ENCODE measurements at places on chromosomes 5 and 9.
A peak's percentile ranks its signal among the peaks of the same experiment; 100 is the strongest.

GRCh38 chr5:120035181-120035580 lies 405.8 kb downstream of the FAM170A start:
- no peak for DNase-seq

GRCh38 chr5:140554454-140554853 lies 2.8 kb downstream of the SRA1 start:
- no peak for DNase-seq

DNA sequence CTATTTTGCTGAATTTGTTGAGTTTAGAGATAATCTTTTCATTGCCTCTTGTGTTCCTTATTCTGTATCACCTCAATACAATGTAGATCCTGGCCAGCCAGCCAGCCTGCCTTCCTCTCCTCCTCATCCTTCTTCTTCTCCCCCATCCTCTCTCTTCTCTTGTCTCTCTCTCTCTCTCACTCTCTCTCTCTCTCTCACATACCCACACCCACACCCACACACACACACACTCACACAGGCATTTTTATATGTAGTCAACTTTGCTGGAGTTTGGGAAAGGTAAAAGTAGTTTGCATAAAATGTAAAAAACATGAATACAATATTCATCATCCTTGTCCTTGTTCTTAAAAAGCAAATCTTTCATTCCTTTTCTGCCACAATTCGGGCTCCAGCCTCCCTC lies 60.5 kb downstream of the ZFAND5 start:
- no peak for DNase-seq

- DNase-seq: no peak
These were observed 189.0 kb downstream of the PALM2AKAP2 start for GRCh38 chr9:109969011-109969410.

DNA sequence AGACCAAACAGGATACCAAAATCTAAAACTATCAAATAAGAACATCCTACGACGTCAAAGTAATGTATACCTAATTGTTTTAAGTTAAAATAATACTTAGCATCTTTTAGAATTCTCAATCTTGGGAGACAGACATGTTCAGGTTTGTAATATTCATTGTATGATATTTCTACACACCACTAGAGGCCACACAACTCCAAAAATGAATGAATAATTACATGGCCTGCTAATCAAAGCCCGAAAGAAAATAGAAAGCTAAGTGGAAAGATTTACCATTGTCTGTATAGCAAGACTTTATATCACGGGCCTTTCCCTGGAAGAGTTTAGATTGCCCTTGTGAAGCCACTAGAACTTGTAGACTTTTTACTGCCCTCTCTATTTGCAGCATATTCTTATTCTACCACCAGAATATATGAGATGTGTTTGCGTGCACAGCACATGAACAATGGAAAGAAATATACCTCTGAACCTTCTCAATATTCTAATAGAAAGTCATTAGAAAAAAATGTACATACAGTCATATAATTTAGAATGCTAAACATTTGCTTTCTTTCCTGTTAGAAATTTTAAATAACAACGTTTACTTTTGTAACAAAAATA lies 380.1 kb upstream of the NUDT12 start:
- no peak for DNase-seq

DNA sequence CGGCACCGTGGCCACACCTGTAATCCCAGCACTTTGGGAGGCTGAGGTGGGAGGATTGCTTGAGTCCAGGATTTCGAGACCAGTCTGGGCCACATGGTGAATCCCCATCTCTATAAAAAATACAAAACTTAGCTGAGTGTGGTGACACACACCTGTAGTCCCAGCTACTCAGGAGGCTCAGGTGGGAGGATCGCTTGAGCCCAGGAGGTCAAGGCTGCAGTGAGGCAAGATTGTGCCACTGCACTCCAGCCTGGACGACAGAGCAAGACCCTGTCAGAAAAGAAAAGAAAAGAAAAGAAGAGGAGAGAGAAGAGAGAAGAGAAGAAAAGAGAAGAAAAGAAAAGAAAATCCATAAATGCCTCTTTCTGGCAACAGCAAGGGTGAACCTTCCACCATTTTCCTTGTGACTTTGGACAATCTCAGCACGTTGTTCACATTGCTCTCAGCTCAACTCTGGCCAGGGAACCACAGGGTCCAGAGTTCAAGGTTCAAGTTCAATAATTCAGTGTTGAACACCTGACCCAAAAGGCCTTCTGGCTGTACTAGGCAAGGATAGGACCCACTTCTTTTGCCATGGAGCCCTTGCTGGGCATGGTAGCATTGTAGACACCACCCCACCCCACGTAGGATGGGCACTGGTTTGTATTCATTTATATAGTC lies 14.6 kb upstream of the DUSP1 start:
- DNase-seq: no peak

DNA sequence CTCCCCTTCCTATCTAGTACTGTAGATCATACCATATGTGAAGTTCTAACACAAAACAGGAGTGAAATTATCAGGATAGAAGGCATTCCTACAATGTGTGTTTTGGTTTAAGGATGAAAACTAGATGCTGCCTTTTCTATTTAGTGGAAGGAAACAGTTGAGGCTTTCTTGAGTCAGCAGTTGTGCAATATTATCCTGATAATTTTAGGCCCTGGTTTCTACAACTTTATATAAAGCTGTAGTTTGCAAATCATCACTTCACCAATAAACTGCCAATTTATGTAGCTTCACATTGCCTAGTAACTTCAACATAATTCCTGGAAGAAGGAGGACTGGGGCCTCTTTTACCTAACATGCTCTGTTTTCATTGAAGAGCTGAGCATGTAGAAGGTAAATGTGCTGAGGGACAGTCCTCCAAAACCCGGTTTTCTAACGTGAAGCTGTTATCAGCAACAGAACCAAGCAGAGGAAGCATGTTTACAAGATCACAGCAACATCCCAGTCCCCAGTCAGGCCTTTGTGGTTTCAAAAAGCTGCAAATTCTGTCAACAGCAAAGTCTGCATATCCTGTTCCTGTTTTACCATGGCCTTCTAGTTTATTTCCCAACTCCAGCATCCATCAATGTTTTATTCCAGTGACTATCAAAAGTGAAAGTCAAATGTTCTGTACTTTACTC lies 513.4 kb upstream of the MEF2C start:
- DNase-seq: no peak

DNA sequence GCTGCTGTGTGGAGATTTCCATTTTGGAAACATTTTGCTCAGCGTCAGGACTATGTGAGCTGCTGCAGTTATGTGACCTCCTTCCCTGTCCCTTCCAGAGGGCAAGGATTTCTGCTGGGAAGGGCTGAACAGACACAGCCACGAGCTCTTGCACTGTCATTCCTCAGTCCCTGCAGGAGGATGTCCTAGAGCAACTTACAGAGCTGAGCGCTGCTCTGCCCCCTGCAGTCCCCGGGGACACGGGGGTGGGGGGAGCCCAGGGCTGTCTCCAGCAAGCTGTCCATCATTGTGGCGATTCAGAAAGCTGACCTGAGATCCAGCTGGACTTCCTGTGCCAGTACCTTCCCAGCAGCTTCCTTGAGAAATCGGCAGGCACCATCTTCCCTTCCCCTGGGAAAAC lies 28.0 kb upstream of the MAP1B start:
- DNase-seq: no peak

GRCh38 chr9:19754921-19755320 lies 33.9 kb downstream of the SLC24A2 start:
- DNase-seq: no peak

DNA sequence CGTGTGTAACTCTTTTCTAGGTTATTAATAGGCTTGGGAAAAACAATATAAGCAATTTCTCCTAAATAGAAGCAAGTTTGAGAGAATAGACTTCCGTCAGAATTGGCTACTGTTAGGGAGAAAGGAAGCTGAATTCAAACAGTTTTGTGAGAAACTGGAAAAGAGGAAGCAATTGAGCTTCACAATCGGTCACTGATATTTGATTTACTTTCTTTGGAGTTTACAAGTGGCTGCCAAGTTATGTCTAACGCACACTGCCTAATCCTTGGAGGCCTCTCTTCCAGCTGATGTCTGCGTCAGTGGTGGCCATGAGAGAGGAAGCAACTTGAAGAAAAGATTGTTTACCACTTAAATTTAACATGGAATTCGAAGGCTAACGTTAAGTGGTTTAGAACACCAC lies 319.5 kb downstream of the ADGRV1 start:
- no peak for DNase-seq

GRCh38 chr5:2639425-2639824 lies 112.1 kb downstream of the IRX2 start:
- no peak for DNase-seq

DNA sequence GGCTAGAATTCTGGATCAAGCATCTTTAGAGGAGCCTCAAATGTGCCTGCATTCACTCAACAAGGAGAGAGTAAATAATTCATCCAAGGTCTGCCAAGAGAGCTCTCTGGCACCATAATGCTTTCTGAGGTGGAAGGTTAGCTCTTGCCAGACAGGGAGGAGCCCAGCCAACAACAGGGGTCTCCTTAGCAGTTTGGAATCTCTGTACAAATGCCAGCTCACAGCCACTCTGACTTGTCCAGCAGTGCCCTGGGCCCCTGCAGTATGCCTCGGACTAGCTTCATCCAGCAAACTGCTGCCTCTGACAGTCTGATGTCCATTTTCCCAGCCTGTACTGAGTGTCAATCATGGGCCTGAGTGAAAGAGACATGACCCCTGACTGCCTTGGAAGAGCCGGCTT lies 127.2 kb upstream of the SLC44A1 start:
- no peak for DNase-seq

DNA sequence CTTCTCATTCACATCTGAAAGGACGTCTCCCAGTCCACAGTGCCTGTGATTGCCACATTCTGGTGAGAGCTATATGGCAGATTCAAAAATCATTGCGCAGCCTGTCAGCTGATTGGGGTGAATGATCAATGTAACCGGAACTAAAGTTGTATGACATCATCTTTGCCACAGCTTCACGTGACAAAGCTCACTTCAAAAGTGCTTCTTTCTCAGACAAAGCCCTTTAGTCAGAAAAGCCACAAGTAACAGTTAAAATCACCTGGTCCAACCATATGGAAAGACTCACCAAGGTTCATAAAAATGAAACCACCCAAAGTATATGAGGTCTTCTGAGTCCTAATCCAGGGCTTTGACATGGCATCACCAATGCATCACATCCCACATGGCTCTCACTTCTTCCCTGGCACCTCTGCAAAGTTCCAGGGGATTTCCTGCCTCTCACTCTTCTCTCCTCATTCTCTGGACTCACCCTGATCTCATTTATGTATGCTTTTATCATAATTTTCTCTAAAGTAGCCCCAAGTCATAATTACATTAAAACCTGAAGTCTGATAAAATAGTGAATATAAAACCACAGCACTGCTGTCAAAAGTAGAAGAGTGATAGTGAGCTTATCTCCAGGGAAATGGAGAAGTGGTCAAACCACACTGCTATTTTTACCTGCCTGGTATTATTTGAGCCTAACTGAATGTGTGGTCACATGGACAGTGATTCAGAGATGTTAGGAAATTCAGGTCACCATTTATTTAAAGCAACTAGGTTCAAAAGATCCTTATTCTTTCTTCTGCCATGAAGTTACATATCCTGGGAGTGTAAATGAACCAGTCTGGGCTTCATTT lies 193.1 kb upstream of the PTGER4 start:
- peak; percentile 5 for DNase-seq

DNA sequence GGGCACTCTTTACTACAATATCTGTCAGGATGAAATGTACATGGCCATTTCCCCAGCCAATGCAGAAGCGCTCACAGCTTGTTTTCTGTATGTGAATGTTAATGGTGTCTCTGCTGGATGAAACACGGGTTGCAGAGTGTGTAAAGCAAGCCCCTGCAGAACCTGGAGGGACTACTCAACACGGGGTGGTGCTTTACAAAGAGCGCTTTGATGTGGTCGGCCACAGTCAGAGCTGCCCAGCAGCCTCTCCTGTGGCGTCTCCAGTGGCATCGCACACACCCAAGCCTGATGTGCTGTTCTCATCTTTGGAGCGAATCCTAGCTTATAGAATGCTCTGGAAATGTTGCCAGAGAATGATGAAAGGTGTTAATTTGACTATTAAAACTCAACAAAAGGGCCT lies 162.7 kb upstream of the NFIL3 start:
- no peak for DNase-seq

DNA sequence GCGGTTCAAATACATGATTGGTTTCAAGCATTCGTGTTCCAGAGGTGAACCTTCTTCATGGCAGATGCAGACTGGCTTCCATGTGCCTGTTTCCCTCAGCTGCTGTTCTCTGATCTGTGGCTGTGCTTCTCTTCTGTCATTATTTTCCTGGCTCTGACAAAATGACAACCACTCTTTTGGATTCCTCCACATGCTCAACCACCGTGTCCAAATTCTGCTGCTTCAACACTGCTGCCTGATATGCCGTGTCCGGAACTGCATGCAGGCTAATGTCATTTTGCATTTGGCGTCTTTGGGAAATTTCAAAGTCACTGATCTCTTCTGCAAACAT lies 368.7 kb upstream of the ZNF608 start:
- DNase-seq: no peak

DNA sequence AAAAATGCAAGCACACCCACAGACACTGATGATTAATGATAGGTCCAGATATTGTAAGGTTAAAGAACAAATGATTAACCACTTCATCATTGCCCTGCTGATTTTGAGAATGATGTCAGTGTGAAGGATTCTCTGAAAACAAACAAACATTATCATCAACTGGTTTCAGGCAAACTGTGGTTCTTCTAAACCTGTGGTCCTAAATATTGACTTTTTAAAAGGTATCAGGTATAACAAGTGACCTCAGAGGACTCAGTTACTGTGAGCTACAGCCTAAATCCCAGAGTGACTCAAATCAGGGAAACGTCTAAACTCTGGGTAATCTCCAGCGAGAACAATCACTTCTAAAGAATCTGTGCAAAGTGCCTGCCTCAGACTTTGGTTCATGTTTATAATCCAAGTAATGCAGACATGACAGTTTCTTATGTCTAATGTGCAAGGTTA lies 172.3 kb upstream of the CDH6 start:
- DNase-seq: no peak

DNA sequence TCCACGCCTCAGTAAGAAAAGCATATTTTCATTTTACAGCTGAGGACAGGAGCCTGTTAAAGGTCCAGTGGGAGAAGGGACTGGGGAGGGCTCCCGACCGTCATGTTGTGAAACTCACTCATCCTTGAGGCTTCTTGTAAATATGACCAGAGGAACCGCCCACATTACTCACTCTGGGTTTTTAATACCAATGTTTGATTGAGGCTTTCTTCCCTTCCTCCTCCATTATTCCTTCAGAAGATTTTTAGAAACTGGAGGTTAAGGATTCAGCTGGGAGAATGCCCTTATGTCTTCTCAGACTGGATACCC lies 61.4 kb upstream of the GLRX start:
- DNase-seq: no peak

- DNase-seq: no peak
These were observed 2.9 kb downstream of the MYORG start for GRCh38 chr9:34373749-34374148.

DNA sequence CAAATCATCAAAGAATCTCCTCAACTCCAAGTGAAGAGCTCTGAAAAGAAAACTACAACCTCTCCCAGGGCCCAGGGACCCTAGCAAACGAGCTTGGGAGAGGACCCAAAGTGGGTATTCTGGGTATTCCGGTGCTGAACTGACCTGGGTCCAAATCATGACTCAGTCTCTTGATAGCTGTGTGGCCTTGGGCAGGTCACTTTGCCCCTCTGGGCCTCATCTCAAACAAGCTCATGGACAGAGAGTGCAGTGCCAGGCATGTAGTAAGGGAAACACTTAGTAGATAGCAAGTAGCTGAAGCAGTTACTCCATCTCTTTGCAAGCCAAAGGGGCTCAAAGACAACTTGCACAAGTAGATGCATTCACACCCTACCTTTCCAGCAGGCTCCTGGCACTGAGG lies 12.4 kb downstream of the ACSL6 start:
- DNase-seq: no peak

- DNase-seq: no peak
These were observed 156.1 kb upstream of the MRPS30 start for GRCh38 chr5:44652674-44653073.
